Dermis blood vessel endothelial cell (primary cell): ENCODE measurements at places on chromosomes 2 and 18. TPM values are rescaled to one million over a fixed set of nuclear protein-coding genes. Genes with fewer than 3 reads are reported as not detected.

Gene KCNS3
- 1.3 and 1.5 TPM in 2 replicates for total RNA-seq

DNA sequence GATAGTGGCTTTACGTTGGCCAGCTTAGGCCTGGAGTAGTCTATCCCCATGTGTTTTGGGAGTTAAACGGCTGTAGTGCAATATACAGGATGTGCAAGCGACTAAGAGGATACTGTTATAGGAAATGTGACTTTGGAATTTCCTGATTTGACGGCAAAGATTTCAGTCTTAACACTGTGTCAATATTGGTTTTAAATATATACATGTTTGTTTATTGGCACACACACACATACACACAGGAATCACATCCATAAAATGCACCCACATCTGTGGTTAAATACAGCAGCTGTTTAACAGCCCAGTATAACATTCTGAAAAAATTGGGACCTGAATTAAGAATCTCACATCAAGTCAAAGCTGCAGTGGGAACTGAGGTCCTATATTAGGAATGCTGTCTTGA lies 347.1 kb downstream of the TXNL1 start:
- peak; percentile 39 for DNase-seq

GRCh38 chr2:169072163-169072925 lies 3.0 kb downstream of the DHRS9 start:
- no peak for DNase-seq

Gene PLB1
- 0.05 and 1.0 TPM in 2 replicates for total RNA-seq

GRCh38 chr2:196166876-196167275 lies 4.5 kb downstream of the STK17B start:
- DNase-seq: peak; percentile 59

Gene COBLL1
- 4.6 and 7.8 TPM in 2 replicates for total RNA-seq

DNA sequence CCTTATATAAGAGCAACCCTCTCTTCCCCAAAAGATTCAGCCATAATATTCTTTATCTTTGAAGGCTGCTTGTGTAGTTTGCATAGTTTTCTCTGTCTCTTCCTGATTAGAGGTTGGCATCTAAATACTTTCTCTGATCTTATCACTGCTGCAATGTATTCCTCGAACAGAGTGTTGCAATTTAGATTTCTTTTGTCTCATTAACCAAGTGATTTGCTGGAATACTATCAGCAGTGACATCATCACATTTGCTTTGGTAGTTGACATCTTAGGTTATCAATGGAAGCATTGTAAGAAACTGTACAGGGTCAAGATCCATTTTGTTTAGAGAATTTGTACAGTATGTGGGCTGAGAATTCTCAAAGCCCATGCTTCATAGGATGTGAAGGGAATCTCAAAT lies 72.0 kb upstream of the NEUROD1 start:
- no peak for DNase-seq

Gene CD302
- total RNA-seq: 13.4 and 19.2 TPM in 2 replicates

GRCh38 chr2:101375653-101376052 lies 11.7 kb downstream of the CREG2 start:
- no peak for DNase-seq

GRCh38 chr2:120629241-120629895 lies 106.3 kb upstream of the GLI2 start:
- no peak for DNase-seq

DNA sequence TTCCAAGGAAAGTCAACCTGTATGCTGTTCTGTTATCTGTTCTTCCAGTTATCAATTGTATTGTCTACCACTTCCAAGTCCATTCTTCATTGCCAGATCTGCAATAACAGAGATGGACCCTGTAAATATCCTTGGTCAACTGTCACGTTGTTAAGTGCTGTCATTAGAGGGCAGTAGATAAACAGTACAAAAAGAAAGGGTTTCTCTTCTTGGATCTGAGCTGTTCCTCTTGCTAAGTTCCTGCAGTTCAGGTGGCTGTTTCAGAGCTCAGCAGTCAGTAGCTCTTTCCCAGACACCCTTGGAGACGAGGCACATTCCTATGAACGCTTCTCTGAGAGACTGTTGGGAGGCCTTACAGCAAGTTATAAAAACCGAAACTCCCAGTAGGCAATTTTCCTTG lies 957.1 kb upstream of the CHAC2 start:
- DNase-seq: no peak

DNA sequence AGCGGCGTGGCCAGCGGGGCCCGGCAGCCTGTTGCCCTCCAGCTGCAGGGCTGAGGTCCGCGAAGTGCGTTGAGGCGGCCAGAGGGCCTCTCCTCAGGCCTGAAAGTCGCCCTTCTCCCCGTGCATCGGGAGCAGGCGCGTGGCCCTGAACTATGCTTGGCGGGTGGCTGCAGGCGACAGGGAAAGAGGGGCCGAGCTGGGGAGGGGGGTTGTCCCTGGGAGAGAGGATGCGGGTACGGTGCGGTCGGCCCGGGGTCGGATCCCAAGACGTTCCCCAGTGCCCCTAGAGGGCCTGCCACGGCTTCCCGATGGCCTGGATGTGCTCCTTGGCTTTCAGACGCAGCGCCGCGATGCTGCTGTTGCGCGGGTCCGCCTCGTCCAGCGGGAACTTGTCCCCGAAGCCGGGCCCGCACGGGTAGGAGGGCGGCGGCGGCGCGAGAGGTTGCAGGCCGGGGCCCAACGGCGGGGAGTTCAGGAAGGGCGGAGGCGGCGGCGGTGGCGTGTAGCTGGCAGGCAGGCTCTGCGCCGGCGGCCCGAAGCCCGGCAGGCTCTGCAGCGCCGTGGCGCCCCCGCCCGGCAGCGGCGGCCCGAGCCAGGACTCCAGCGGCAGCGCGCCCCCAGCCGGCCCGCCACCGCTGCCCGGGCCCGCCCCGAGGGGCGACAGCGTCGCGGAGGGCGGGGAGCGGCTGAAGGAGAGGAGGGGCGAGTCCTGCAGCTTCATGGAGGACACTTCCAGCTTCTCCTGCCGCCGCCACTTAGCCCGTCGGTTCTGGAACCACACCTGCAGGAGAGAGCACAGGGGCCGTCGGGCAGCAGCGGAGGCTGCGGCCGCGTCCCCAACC lies 4.3 kb downstream of the RAX start:
- DNase-seq: peak; percentile 44

Gene UGT1A8
- not detected in 2 replicates for total RNA-seq

DNA sequence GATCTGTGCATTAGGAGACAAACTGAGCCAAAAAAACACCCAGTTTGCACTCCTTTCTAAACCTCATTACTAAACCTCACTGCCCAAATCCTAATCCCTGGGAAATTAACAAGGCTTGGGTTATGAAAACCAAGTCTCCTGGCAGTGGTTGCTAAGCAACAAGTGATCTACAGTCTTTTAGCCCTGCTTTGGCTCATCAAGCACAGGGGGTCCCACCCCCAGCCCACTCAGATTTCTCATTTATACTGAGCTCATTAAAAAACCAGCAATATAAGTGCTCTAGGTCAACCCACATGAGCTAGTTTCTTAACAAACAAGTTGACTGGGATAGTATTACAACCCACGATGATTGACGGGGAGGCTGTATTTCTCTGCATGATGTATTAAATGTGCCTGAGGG lies 18.4 kb downstream of the DNER start:
- DNase-seq: no peak

Gene RHBDD1
- 14.3 and 16.0 TPM in 2 replicates for total RNA-seq

Gene CREB1
- total RNA-seq: 51.5 and 56.2 TPM in 2 replicates

GRCh38 chr2:64692401-64692800 lies 38.7 kb upstream of the SERTAD2 start:
- no peak for DNase-seq

Gene DUSP11
- 23.9 and 34.2 TPM in 2 replicates for total RNA-seq

Gene FARSB
- total RNA-seq: 5.4 and 14.1 TPM in 2 replicates

- DNase-seq: no peak
Measured at GRCh38 chr2:96498021-96498431, 7.1 kb downstream of the NEURL3 start.

- peak; percentile 25 for DNase-seq
Measured at GRCh38 chr18:12408247-12408869, 629 bp downstream of the PRELID3A start.

GRCh38 chr2:45089554-45090261 lies 80.5 kb upstream of the SIX2 start:
- no peak for DNase-seq

GRCh38 chr2:224658780-224659405 lies 57.3 kb downstream of the CCDC195 start:
- DNase-seq: no peak

Gene FAM237A
- not detected in 2 replicates for total RNA-seq
